Activated naive CD4-positive, alpha-beta T cell treated with anti-CD3 and anti-CD28 coated beads, Interleukin-2, amount 10 ng/mL, durations not matched to agents 7 days and 5 days (primary cell): ENCODE measurements at places on chromosomes 7 and 10.

GRCh38 chr7:150429699-150430098 lies 20.7 kb upstream of the GIMAP8 start:
- peaks cover 46% of the 10 kb centered on the region for H3K27me3 ChIP-seq
- DNase-seq = peak; percentile 3
- no peaks in the 10 kb centered on the region for H3K36me3 ChIP-seq
- peaks cover 30% of the 10 kb centered on the region for H3K4me1 ChIP-seq
- no peak overlapping the region for H3K4me3 ChIP-seq

- peaks cover 87% of the 10 kb centered on the region for H3K4me1 ChIP-seq
- no peaks in the 10 kb centered on the region for H3K27me3 ChIP-seq
- H3K36me3 ChIP-seq = no peaks in the 10 kb centered on the region
- peak; percentile 64 for DNase-seq
Observed at GRCh38 chr10:71727105-71727737, 7.6 kb upstream of the C10orf105 start.

DNA sequence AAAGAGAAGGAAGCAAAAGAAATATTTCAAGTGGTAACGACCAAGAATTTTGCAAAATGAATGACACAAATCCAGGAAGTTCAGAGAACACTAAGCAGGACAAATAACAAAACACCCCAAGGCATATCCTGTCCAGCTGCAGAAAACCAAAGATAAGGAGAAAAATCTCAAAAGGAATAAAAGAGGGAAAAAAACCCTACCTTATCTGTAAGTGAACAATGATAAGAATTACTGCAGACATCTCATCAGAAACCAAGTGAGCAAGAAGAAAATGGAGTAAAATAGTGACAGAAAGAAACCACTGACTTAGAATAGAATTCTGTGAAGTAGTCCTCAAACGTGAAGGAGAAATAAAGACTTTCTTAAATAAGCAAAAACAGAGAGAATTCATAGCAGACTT lies 21.8 kb downstream of the CARD11 start:
- DNase-seq = no peak
- peaks cover 83% of the 10 kb centered on the region for H3K36me3 ChIP-seq
- no peak overlapping the region for H3K27ac ChIP-seq
- H3K4me3 ChIP-seq = no peak overlapping the region

GRCh38 chr10:6255548-6256061 lies 52.9 kb downstream of the PFKFB3 start:
- no peaks in the 10 kb centered on the region for H3K27me3 ChIP-seq
- peaks cover 2% of the 10 kb centered on the region for H3K4me1 ChIP-seq
- no peak overlapping the region for H3K27ac ChIP-seq

DNA sequence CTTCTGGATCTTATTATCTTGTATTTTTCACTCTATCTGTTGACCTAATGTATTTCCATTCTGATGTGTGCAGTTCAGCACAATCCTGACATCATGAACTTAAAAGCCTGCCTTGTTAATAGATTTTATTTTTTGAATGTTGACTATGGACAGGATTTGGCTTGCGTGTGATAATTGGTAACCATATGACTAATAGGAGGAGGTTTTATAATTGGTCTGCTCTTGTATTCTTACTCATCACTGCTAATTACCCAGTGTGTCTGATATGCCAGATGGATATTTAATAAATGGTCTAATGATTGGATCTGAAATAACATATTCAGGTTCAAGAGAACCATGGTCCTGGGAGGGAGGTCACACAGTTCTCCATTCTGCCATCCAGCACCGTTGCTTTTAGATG lies 45.9 kb downstream of the MTURN start:
- H3K27ac ChIP-seq = no peak overlapping the region
- H3K4me3 ChIP-seq = no peak overlapping the region
- H3K36me3 ChIP-seq = no peaks in the 10 kb centered on the region
- peaks cover 7% of the 10 kb centered on the region for H3K4me1 ChIP-seq
- no peak for DNase-seq

DNA sequence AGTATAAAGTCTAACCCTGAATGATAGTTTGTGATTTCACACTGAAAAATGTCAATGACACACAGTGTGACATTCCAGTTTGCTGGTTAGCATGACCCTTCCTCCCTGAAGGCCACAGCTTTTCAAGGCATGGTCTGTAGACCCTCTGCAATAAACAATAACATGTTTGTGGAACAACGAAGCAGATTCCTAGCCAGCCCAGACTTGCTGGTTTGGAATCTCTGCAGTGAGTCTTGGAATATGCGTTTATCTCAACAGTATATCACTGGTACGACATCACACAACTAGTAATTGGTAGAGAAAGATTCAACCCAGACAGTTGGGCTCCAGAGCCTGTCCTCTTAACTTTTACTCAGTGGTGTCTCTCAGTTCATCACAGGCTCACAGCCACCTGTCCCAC lies 23.7 kb upstream of the DUSP5 start:
- H3K4me3 ChIP-seq = no peak overlapping the region
- peaks cover 1% of the 10 kb centered on the region for H3K36me3 ChIP-seq
- no peak for DNase-seq
- peaks cover 31% of the 10 kb centered on the region for H3K27me3 ChIP-seq
- H3K4me1 ChIP-seq = no peaks in the 10 kb centered on the region
- H3K27ac ChIP-seq = no peak overlapping the region

DNA sequence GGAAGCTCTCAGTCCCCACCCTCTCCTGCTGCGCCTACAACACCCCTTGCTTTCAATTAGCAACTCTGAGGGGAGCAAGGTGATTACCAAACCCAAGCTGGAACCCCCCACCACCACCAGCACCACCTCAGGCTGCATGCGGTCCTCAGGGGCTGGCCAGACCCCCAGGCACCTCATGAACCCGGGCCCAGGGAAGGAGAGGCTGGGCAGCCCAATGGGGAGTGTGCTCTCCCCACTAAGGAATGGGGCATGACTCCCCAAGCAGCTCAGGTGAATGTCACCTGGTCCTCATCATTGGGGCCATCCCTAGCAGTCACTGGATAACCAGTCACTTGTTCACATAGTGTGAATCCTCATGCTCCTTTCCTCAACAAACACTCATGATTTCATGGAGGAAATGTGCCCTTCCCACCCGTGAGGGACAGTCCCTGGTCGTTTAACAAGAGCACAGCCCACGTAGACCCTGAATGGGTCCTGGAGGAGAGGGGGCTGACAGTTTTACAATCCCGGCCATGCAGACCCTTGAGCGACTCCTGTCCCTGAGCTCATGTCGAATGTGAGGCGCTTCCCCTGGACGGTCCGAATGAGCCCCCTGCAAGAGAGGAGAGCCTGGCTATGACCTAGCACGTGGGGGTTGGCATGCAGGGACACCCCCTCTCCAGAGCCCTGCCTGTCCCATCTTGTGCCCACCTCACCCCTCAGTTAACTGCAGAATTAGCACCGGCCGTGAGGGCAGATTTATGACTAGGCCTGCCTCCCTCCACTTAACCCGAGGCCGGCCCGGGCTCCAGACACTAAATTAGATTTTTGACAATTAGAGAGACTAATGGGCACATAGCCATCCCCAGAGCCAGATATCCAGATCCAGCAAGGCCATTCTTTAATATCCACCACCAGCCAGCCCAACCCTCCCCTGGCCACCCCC lies 29.1 kb downstream of the POLL start:
- H3K36me3 ChIP-seq = peaks cover 7% of the 10 kb centered on the region
- no peak for DNase-seq
- peaks cover 39% of the 10 kb centered on the region for H3K4me1 ChIP-seq

DNA sequence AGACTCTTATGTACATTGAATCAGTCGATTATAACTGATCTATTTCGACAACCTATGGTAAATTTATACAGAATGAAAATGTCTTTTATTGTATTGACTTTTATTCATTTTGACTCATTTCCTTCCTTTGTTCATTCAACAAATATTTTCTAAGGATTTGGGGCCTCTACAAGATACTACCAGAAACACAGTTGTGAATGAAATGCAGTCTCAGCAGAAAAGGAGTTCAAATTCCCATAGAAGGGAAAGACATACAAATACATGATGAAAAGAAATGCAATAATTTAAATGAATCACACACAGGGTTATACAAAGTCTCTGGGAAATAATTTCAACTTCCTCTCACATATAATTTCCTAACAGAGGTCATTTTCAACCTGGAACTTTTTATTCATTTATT lies 134.0 kb upstream of the SEMA3A start:
- DNase-seq = no peak
- H3K4me3 ChIP-seq = no peak overlapping the region
- no peaks in the 10 kb centered on the region for H3K27me3 ChIP-seq
- H3K4me1 ChIP-seq = no peaks in the 10 kb centered on the region
- no peaks in the 10 kb centered on the region for H3K36me3 ChIP-seq

GRCh38 chr7:116569737-116570136 lies 44.9 kb downstream of the CAV1 start:
- H3K27ac ChIP-seq = no peak overlapping the region
- no peaks in the 10 kb centered on the region for H3K36me3 ChIP-seq
- H3K4me1 ChIP-seq = no peaks in the 10 kb centered on the region
- no peak for DNase-seq

GRCh38 chr10:34360984-34361383 lies 454.1 kb downstream of the PARD3 start:
- H3K4me3 ChIP-seq = no peak overlapping the region
- H3K4me1 ChIP-seq = no peaks in the 10 kb centered on the region
- DNase-seq = no peak
- no peaks in the 10 kb centered on the region for H3K36me3 ChIP-seq
- H3K27ac ChIP-seq = no peak overlapping the region

- no peak overlapping the region for H3K4me3 ChIP-seq
- no peak for DNase-seq
- no peak overlapping the region for H3K27ac ChIP-seq
- no peaks in the 10 kb centered on the region for H3K27me3 ChIP-seq
Observed at GRCh38 chr10:63137306-63137705, 4.2 kb downstream of the NRBF2 start.

DNA sequence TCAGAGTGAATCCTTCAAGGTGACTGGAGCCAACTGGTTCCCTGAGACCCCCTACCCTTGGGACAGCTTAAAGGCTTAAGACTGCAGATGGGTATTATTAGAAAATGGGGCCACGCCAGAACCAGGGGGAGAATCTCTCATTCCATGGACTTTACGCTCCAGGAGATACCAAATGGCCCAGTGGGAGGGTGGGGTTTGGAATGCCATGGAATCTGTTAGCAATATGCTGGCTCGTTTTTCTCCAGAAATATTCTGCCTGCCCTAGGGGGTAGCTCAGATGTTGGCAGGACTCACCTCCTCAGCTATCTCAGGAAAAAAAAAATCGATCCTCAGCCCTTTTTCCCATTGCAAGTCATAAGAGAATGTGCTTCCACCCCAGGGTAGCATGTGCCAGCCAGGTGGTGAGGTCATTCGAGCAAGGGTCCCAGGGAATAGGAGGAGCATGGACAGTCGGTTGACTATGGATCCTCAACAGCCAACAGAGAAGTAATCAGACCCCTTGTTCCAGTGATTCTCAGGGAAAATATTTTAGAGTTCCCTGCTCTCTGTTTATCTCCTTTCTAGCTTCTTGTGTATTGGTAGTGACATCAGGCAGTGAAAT lies 22.9 kb downstream of the SVIL start:
- H3K4me3 ChIP-seq = no peak overlapping the region
- no peak overlapping the region for H3K27ac ChIP-seq
- H3K27me3 ChIP-seq = no peaks in the 10 kb centered on the region
- no peaks in the 10 kb centered on the region for H3K36me3 ChIP-seq
- H3K4me1 ChIP-seq = no peaks in the 10 kb centered on the region

- no peak for DNase-seq
- no peak overlapping the region for H3K4me3 ChIP-seq
- H3K36me3 ChIP-seq = no peaks in the 10 kb centered on the region
- no peak overlapping the region for H3K27ac ChIP-seq
- H3K27me3 ChIP-seq = no peaks in the 10 kb centered on the region
Observed at GRCh38 chr7:120583899-120584586, 273.9 kb downstream of the TSPAN12 start.

DNA sequence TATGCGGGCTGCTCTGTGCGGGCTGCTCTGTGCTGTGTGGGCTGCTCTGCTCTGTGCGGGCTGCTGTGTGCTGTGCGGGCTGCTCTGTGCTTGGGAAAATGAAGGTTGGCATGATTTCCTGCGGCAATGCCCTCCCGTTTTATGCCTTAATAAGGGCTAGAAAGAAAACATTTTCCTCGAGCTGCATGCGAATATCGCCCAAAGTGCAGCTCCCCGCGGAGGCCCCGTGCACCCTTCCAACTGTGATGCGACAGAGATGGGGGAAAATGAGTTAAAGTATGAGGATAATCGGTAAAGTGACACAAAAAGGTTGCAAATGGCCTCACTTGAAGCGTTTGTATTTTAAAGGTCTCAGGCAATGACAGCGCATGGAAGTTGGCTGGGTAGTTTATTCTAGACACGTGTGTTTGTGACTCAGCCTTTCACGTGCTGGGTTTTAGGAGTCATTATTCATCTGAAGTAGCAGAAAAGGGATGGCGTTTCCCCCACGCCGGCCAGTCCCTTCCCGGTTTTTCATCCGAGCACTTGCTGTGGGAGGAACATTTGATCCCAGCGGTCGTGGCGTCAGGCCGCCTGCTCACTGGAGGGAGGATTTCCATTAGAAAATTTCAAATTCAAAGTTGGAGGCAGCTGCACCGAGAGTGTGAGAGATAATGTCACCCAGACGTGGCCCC lies 220.7 kb downstream of the ADARB2 start:
- H3K27ac ChIP-seq = no peak overlapping the region
- H3K36me3 ChIP-seq = no peaks in the 10 kb centered on the region
- no peak overlapping the region for H3K4me3 ChIP-seq
- no peaks in the 10 kb centered on the region for H3K27me3 ChIP-seq

DNA sequence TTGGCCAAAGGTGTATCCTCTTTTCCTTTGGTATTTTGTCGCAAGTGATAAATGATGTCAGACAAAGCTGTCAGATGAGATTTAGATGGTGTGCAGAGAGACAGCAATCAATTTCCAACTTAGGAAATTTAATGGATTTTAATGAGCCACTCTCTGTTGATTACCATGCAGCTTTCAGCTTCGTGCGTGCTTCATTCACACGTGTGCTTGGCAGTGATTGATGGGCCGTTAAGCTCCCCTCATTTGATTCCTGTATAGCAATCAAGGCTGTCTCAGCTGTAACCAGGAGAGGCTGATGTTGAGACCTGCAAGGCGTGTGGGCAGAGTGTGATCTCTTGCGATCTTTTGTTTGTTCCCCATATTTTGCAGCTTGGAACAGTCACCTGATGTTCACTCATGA lies 439.6 kb downstream of the CALN1 start:
- no peaks in the 10 kb centered on the region for H3K36me3 ChIP-seq
- H3K4me1 ChIP-seq = no peaks in the 10 kb centered on the region
- no peak overlapping the region for H3K4me3 ChIP-seq
- no peaks in the 10 kb centered on the region for H3K27me3 ChIP-seq
- H3K27ac ChIP-seq = no peak overlapping the region

- H3K27ac ChIP-seq = no peak overlapping the region
- peaks cover 69% of the 10 kb centered on the region for H3K27me3 ChIP-seq
- H3K4me3 ChIP-seq = no peak overlapping the region
- DNase-seq = no peak
Observed at GRCh38 chr7:1368184-1368681, 91.0 kb downstream of the MICALL2 start.

DNA sequence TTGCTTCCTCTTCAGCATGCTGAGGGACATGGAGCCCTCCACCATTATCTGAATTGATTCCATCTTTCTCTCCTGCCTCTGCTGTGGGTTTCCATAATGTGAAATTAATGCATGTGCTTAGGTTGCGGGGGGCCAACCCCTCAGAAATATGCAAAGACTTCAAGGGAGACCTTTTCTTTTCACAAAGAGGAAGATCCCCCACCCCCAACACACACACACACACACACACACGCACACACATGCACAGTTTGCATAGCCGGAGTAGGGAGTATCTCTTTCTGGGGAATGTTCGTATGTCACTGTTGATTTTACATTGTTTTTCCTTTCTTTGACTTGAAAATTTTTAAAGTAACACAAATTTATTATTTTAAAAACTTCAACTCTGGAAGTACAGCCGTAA lies 193.5 kb downstream of the MGMT start:
- no peak overlapping the region for H3K27ac ChIP-seq
- no peaks in the 10 kb centered on the region for H3K27me3 ChIP-seq
- H3K4me3 ChIP-seq = no peak overlapping the region
- H3K4me1 ChIP-seq = no peaks in the 10 kb centered on the region
